ENCODE measurements at places on chromosomes 3 and 15. TPM values are rescaled to one million over a fixed set of nuclear protein-coding genes. Genes with fewer than 3 reads are reported as not detected.
A peak's percentile ranks its signal among the peaks of the same experiment; 100 is the strongest.

The SLC6A6 gene
- total RNA-seq, result 45.4 TPM

The PPM1L gene
- total RNA-seq, result 2.7 TPM

GRCh38 chr3:123799544-123800361 lies 84.4 kb downstream of the MYLK start:
- H3K4me3 ChIP-seq, result no peak overlapping the region
- no peak for DNase-seq
- no peaks in the 10 kb centered on the region for H3K36me3 ChIP-seq
- H3K4me1 ChIP-seq, result no peaks in the 10 kb centered on the region
- no peak overlapping the region for H3K27ac ChIP-seq

The ROBO1 gene
- total RNA-seq, result 0.16 TPM

GRCh38 chr15:43487271-43487895 lies 5.6 kb downstream of the TP53BP1 start:
- peaks cover 17% of the 10 kb centered on the region for H3K4me1 ChIP-seq
- peaks cover 20% of the 10 kb centered on the region for H3K36me3 ChIP-seq
- no peak overlapping the region for H3K27ac ChIP-seq
- no peaks in the 10 kb centered on the region for H3K27me3 ChIP-seq

DNA sequence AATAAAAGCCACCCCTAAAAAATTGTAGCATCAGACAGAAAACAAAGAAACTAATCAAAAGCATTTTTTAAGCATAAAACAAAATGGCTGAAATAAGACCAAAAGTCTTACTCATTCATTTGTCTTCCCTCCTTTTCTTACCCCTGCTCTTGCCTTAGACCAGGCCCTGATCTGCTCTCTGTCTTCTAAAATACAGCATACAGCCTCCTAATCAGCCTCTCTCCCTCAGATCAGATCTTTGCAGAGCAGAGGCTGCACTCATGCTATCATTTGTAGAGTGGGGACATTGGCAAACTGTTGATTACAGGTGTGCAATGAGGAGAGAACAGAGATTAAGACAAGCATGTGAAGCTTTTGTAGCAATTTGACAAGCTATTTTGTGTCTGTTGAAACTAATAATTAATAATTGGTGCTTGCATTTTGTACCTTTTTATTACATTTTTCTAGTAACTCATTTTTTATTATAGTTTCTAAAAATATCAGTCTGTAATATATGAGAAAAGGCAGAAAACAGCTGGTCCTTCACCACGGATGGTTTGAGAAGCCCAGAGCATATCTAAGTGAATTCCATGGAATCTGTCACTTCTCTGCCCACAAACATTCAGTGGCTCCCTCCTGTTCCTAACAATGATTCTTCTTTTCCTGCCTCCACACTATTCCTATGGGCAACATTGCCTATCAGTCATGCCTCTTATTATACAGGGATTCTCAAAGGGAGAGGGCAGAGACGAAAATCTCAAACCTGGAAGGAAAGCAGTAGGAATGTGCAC lies 286.2 kb upstream of the STT3B start:
- H3K27ac ChIP-seq, result no peak overlapping the region
- DNase-seq, result no peak
- no peaks in the 10 kb centered on the region for H3K27me3 ChIP-seq
- peaks cover 48% of the 10 kb centered on the region for H3K4me1 ChIP-seq
- H3K36me3 ChIP-seq, result peaks cover 5% of the 10 kb centered on the region

- H3K36me3 ChIP-seq, result peaks cover 40% of the 10 kb centered on the region
- peaks cover 3% of the 10 kb centered on the region for H3K27me3 ChIP-seq
- H3K27ac ChIP-seq, result peak overlapping the region; percentile 18
- H3K4me1 ChIP-seq, result peaks cover 62% of the 10 kb centered on the region
Observed at GRCh38 chr3:189322339-189322738, 150.6 kb downstream of the TPRG1 start.

DNA sequence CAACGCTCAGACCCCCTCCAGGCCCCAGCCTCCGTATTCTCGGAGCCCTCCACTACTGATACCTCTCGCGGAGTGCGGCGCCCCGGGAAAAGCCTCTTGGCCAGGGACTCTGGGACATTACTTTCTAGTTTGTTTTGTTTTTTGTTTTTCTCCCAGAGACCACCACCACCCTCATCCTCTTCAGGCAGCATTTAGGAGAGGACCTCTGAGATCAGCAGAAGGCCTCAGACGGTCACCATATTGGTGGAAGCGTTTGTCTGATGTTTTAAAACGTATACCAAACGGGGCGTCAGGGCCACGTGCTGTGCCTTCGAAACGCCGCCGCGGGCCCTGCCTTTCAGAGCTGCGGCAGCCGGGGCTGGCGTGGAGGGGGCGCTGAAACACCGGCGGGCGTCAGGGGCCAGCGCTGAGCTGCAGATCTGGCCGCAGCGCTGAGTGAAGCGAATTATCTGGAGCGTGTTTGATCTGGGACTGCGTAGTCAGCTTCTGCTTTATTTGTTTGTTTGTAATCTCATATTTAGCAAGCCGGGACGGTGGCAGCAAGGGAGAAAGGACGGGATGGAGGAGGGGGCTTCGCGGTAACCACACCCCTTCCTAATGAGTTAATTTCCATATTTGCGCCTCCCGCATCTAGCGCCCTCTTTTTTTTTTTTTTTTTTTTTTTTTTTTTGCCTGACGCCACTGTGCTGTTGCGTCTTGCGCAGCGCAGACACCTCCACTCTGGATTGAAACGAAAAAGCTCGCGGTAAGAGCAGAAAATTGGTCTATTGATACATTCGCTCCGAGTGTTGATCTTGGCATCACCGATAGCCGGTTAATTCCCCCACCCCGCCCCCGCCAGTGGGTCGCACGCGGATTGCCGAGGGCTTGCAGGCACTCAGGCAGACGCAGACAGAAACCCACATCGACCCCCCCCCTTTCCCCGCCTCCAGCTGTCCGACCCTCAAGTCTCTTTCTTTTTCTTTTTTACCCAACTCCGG lies 14.9 kb downstream of the SOX2 start:
- H3K27me3 ChIP-seq, result peaks cover 73% of the 10 kb centered on the region
- no peak for DNase-seq
- H3K27ac ChIP-seq, result no peak overlapping the region
- H3K36me3 ChIP-seq, result peaks cover 2% of the 10 kb centered on the region
- peak overlapping the region; percentile 51 for H3K4me3 ChIP-seq
- peaks cover 10% of the 10 kb centered on the region for H3K4me1 ChIP-seq

DNA sequence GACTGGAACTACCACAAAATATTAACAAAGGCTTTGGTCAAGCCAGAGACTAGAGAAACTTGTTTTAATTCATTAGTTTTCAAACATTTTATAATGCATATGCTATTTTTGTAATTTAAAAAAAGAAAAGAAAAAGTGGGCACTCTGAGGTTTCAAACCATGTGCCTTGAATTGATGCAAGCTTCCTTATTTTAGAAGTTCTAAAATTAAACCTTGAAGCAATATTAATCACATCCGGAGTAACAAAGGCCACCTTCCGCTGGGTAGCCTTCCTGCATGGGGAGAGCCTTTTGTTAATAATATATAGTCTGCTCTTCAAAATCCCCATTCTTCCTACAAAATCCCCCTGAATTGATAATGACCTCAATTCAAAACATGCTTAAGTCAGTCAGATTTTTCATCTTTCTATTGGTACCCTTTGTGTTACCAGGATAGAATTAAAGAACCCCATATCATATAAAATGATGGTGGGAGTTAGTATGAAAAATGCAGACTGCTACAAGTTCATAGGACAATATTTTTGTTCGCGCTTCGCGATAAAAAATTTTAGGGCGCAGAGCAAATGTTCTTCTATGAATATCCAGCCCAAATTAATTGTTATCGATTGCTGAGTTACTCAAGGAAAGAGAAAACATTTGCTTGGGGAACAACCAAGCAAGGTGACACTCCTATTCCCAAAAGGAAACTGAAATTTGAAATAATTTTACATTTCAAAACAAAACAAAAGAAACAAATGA lies 30.6 kb downstream of the LDHAL6B start:
- peaks cover 6% of the 10 kb centered on the region for H3K4me1 ChIP-seq
- no peak overlapping the region for H3K27ac ChIP-seq
- H3K4me3 ChIP-seq, result no peak overlapping the region
- peaks cover 7% of the 10 kb centered on the region for H3K36me3 ChIP-seq
- DNase-seq, result no peak

GRCh38 chr15:66881173-66881905 lies 179.3 kb downstream of the SMAD6 start:
- H3K27me3 ChIP-seq, result peaks cover 3% of the 10 kb centered on the region
- no peak overlapping the region for H3K4me3 ChIP-seq
- H3K27ac ChIP-seq, result no peak overlapping the region
- no peak for DNase-seq
- no peaks in the 10 kb centered on the region for H3K36me3 ChIP-seq

The EIF4E3 gene
- total RNA-seq, result 21.8 TPM

GRCh38 chr3:11464356-11464755 lies 179.4 kb downstream of the VGLL4 start:
- H3K27me3 ChIP-seq, result peaks cover 2% of the 10 kb centered on the region
- no peak overlapping the region for H3K4me3 ChIP-seq

The POC1A gene
- 20.3 TPM for total RNA-seq

The ENTPD3 gene
- total RNA-seq, result not detected

DNA sequence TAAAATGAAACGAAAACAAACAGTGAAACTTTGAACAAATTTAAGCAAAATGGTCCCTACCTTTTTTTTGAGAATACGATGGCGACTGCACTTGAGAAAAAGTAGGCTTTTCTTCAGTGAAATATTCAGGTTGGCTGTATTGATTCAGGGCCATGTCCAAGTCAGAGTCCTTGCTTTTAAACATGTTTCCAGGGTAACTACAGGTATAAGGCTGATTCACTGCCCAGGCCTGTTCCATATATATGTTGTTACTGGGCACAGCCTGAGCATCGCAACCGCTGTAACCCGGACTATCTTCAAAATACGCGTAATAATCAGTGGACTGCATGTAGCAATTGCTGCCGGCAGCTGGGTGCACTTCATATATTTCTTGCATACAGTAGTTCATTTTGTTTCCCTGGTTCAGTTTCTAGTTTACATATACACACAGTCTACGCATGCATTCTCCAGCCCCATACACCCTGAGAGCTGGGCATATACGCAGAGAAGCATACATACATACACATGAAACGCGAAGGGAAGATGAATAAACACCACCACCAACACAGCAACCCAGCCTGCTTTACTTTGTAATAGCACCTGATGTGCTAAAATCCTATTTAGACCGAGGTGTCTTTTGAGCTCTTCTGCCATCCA lies 220.0 kb downstream of the NR1D2 start:
- DNase-seq, result no peak
- no peaks in the 10 kb centered on the region for H3K27me3 ChIP-seq
- H3K36me3 ChIP-seq, result no peaks in the 10 kb centered on the region
- no peak overlapping the region for H3K4me3 ChIP-seq

The TMCO5A gene
- total RNA-seq, result not detected

GRCh38 chr3:57110798-57111197 lies 50.3 kb downstream of the SPATA12 start:
- peaks cover 7% of the 10 kb centered on the region for H3K27me3 ChIP-seq
- no peaks in the 10 kb centered on the region for H3K36me3 ChIP-seq
- no peaks in the 10 kb centered on the region for H3K4me1 ChIP-seq

DNA sequence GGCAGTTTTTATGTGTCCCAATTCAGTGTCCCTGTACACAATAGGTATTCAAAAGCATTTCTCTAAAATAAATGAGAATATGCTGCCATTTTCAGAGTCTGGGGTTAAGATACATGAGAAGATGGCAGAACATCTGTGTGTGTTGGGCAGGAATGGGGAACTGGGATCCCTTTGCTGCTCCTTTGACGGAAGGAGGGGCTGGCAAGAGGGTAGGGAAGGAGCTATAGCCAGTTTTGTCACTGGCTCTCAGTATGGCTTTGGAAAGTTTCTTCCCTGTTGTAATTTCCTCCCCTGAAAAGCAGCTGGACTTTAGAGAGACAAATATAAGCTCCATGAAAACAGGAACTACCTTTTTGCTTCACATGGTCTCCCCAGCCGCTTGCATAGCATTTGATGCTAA lies 137.5 kb upstream of the PRR23C start:
- no peak overlapping the region for H3K4me3 ChIP-seq
- H3K36me3 ChIP-seq, result no peaks in the 10 kb centered on the region
- no peak overlapping the region for H3K27ac ChIP-seq
- DNase-seq, result no peak
- peaks cover 5% of the 10 kb centered on the region for H3K27me3 ChIP-seq

DNA sequence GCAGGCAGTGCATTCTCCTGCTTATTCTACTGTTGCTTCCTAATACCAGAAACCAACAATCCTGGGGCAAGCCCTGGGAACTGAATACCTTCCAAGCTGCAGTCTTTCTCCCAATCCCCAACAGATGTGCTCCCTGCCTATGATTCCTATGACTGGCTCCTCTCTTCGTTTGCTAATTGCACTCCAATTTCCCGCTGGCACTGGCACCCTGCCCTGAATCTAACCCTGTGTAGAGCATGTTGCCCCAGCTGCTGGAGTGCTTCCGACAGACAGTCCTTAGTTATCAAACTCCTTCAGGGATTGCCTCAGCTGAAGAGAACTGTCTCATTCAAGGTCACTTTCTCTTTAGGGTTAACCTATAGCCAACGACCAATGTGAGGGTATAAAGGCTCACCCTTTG lies 214.1 kb downstream of the NECTIN3 start:
- H3K36me3 ChIP-seq, result peaks cover 2% of the 10 kb centered on the region
- no peak for DNase-seq
- H3K4me3 ChIP-seq, result no peak overlapping the region
- H3K27me3 ChIP-seq, result no peaks in the 10 kb centered on the region

- DNase-seq, result no peak
- peaks cover 25% of the 10 kb centered on the region for H3K36me3 ChIP-seq
- H3K4me3 ChIP-seq, result no peak overlapping the region
- no peaks in the 10 kb centered on the region for H3K27me3 ChIP-seq
- no peak overlapping the region for H3K27ac ChIP-seq
Observed at GRCh38 chr3:160373655-160374054, 25.4 kb downstream of the IFT80 start.

The MAGEL2 gene
- not detected for total RNA-seq

GRCh38 chr3:24154013-24154695 lies 209.1 kb downstream of the NR1D2 start:
- H3K27ac ChIP-seq, result peak overlapping the region; percentile 57
- H3K4me3 ChIP-seq, result no peak overlapping the region
- no peaks in the 10 kb centered on the region for H3K27me3 ChIP-seq
- no peak for DNase-seq
- H3K36me3 ChIP-seq, result no peaks in the 10 kb centered on the region

The PRKAR2A gene
- total RNA-seq, result 38.8 TPM

DNA sequence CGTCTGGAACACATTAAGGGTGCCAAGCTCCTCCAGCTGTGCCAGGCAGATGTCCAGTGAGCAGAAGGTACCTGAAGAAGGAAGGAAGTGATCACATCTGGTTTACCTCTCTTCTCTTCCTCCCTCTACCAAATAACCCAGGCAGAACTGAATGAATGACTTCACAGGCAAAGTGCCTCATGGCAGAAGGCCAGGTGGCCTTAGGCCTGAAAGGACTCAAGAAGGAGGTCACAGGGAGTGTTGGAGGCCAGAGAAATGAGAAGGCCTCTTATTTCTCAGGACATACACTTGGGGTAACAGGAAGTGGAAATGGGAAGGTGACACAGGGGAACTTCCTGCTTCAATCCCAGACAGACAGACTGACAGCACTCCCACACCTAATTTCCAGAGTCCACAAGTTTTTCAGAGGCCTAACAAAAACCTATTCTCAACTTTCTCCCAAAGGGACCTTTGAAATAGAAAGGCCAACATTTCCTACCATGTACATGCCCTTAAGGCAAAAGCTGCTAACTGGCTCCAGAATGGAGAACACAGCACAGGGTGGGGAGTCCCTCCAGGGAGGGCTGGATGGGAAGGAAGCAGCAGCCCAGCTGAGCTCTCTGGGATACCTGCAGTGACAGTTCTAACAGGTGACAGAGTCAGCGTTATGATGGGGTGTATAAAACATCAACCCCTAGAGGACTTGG lies 17.6 kb upstream of the SIN3A start:
- no peak overlapping the region for H3K4me3 ChIP-seq
- no peak overlapping the region for H3K27ac ChIP-seq
- H3K36me3 ChIP-seq, result peaks cover 39% of the 10 kb centered on the region
- no peak for DNase-seq
- no peaks in the 10 kb centered on the region for H3K4me1 ChIP-seq

- peak overlapping the region; percentile 81 for H3K4me3 ChIP-seq
- H3K27me3 ChIP-seq, result no peaks in the 10 kb centered on the region
- H3K4me1 ChIP-seq, result peaks cover 90% of the 10 kb centered on the region
Observed at GRCh38 chr3:152258448-152259393, 10.0 kb upstream of the MBNL1 start.
